ENCODE measurements at places on chromosomes 7 and 10. TPM values are rescaled to one million over a fixed set of nuclear protein-coding genes. Genes with fewer than 3 reads are reported as not detected.

Gene OR2A1
- not detected for total RNA-seq

Gene IGFBP3
- total RNA-seq, result not detected

Gene SPDYE18
- total RNA-seq, result not detected

Gene GPR26
- total RNA-seq, result not detected

Gene RP9
- total RNA-seq, result 12.0 TPM

Gene EBF3
- not detected for total RNA-seq

Gene ZNF655
- 38.6 TPM for total RNA-seq

Gene CHAT
- not detected for total RNA-seq

Gene BICC1
- total RNA-seq, result not detected

Gene SLIT1
- not detected for total RNA-seq

Gene FAM24B
- not detected for total RNA-seq

Gene TMEM229A
- total RNA-seq, result not detected

DNA sequence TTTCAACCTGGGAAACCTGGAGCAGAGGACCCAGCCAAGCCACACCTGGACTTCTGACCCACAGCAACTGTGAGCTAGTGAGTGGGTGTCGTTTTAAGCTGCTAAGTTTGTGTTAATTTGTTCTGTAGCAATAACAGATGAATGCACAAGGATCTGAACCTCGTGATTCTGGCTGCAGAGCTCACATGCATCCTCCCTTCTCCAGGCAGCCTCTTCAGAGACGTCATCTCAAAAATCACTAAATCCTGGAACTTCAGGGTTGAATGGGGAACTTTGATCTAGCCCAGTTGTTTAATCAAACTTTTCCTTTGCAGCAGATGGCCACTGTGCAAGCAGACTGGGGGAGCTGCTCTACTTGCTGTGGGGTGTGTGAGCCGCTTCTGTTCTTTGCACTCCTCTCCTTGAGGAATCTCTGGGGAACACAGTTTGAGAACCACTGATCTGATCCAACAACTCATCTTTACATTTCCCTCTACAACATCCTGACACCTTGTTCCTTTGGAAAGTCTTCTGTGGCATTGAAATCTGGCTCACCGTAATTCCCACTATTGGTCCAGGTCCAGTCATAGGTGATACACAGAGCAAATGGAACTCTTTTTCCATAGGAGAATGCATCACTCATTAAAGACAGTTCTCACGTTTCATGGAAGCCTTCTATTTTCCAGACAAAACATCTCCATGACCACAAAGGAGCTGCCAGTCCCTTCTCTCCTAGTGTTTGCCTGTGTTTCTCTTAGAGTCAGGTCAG is 90.3 kb downstream of the CHN2 start:
- DNase-seq, result no peak

- DNase-seq, result no peak
Observed at GRCh38 chr10:102316421-102316820, 71.1 kb downstream of the GBF1 start.

- peak; percentile 7 for DNase-seq
Observed at GRCh38 chr7:110889335-110889734, 201.6 kb upstream of the LRRN3 start.

GRCh38 chr10:95556994-95557767 is 4.0 kb downstream of the SORBS1 start:
- no peak for DNase-seq

DNA sequence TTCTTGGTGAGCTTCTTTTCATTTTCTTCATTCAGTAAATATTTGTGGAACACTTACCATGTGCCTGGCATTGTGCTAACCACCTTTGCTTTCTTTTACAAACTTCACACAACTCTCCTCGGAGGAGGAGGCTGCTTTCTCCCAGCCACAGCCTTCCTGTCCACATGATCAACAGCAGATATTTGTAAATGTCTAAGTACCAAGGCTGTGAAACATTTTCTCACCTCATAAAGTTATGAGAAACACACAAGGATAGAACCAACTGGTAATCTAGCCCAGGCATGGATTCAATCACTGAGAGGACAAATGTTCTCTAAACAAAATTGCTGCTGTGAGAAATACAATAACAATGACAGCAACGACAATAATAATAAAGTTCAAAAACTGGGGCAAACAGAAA is 3.9 kb downstream of the CTTNBP2 start:
- no peak for DNase-seq

- no peak for DNase-seq
Observed at GRCh38 chr7:105819559-105819958, 56.8 kb downstream of the ATXN7L1 start.

GRCh38 chr7:18420748-18421147 is 74.8 kb upstream of the HDAC9 start:
- no peak for DNase-seq

GRCh38 chr10:99809931-99810615 is 27.6 kb downstream of the ABCC2 start:
- DNase-seq, result no peak

DNA sequence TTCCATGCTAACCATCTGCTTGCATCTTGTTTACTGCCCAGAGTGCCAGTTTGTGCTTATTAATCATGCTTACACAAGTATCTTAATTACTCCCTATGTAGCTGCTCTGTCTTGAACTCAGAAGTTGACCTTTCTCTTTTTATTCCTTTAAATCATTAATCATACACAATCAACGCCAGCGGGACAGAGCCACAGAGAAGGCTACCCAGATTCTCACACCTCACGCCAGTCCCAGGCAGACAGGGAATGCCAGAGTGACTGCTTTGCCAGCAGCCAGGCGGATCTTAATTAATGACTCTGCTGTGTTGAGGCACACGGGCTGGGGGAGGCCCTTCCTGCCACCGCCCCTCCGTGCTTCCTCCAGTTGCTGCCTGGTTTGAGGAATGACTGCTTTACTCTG is 229.4 kb downstream of the LRMDA start:
- no peak for DNase-seq

GRCh38 chr7:91942312-91942711 is 1.6 kb downstream of the AKAP9 start:
- no peak for DNase-seq

- DNase-seq, result no peak
Observed at GRCh38 chr7:29765490-29765889, 40.8 kb upstream of the WIPF3 start.

DNA sequence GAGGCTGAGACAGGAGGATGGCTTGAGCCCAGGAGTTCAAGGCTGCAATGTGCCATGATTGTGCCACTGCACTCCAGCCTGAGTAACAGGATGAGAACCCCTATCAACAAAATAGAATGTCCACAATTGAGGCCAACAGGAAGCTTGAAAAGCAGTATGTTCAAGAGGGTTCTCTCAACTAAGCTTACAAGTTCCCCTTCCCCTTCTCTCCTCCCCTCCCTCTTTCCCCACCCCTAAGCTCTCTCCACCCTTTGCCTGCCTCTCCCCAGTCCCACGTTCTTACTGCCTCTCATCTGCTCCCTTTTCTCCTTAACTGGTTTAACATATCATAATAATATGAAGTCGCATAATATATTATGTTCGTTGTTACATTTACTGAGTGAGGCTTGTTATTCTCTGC is 35.4 kb downstream of the KIAA1549 start:
- no peak for DNase-seq

GRCh38 chr7:92699560-92699959 is 109.4 kb upstream of the FAM133B start:
- no peak for DNase-seq

- peak; percentile 69 for DNase-seq
Observed at GRCh38 chr10:3172081-3172445, 519 bp downstream of the PITRM1 start.

- peak; percentile 52 for DNase-seq
Observed at GRCh38 chr7:116211913-116212596, 1.7 kb downstream of the TES start.

DNA sequence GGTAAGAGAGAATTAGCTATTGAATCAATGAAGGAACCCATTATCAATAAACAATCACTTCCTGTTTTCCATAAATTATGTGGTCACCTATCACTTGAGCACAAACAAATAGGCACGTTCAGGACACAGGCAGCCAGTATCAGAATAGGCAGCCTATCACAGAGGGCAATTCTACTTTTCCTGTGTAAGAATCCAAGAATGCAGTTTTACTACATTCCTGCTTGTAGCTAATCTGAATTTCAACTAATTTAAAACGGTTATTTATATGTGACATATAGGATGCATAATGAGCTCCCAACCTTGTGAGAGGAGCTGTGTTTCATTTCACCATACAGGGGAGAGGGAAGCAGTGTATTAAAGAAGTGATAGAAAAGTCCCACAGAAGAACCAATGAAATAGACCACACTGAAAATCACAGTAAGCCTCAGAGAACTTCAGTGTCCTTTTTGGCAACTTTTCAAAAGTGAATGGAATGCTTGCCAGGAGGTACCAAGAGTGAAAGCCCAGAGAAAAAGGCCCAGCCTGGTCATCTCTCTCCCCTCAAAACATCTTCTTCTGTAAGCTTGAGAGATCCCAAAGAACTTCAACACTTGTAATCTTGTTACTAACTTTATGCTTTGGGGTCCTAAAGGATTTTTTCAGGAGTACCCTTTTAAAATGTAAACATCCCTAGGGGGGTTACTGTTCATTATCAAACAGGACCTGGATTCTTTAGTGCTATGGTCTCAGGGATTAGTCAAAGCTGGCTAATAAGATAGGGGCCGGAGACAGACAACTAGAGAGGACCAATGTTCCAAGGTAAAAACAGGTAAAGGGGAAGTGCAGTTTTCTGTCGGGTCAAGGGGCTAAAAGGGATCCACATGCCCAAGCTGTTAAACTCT is 1.3 kb downstream of the IMMP2L start:
- DNase-seq, result peak; percentile 61

- no peak for DNase-seq
Observed at GRCh38 chr7:80286611-80287010, 152.0 kb downstream of the GNAI1 start.

- peak; percentile 25 for DNase-seq
Observed at GRCh38 chr10:23516530-23516929, 77.7 kb downstream of the OTUD1 start.

- DNase-seq, result no peak
Observed at GRCh38 chr10:32060347-32060746, 4.1 kb upstream of the KIF5B start.

DNA sequence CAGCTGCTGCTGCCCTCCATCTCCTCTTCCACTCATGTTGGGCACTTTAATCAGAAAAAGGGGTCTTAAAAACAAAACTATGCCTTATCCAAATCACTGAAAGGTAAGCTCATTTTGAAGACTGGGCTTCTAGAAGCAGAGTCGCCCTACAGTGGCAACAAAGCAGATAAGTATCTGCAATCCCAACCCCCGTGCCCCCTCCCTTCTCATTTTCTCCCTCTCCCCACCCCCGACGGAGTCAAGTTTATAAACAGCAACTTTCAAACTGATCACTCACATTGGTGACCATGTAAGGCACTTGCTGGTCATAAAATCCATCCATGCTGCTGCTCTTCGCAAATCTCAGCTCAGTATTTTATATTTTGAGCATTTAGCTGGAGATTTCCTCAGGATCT is 738 bp downstream of the ETV1 start:
- DNase-seq, result peak; percentile 52

- DNase-seq, result no peak
Observed at GRCh38 chr7:68440866-68441265, 1157.4 kb upstream of the AUTS2 start.

DNA sequence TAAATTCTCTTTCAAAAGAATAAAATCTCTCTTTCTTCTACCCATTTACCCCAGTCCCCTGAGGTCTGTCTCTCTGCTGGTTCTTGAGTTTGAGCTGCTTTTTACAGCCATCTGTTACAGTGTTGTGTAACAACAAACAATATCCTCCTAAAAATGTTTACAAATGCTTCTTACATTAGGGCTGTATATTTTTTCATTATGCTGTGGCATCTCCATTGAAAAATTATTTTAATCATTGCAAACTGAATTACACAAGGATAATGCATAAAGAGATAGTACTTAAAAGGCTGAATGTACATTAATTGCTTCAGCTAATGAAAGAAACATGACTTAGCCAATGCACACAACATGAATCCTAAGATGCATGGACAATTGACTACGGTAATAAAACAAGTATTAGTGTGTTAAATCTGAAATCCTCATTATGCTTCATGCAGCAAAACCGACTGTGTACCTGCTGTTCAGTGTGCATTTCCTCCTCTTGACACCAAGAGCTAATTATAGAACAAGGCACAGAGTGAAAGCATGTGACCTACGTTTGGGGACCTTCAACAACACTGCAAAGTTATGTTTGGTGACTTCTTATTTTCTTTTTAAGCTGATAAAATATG is 181.7 kb upstream of the RHOBTB1 start:
- DNase-seq, result no peak

DNA sequence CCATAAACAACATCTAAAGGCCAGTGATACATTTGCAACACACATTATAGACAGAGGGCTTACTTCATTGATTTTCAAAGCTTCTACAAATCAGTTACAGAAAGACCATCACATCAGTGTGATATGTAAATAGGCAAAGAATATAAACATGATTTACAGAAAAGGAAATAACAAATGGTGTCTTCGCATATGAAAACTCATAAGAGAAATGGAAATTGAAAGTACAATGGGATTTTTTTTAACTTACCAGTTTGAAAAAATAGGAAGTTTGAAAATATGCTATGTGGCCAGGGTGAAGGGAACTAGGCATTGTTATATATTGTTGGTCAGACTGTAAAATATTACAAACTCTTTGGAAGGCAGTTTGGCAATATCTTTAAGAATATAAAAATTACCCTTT is 27.3 kb downstream of the SEC23IP start:
- DNase-seq, result no peak

DNA sequence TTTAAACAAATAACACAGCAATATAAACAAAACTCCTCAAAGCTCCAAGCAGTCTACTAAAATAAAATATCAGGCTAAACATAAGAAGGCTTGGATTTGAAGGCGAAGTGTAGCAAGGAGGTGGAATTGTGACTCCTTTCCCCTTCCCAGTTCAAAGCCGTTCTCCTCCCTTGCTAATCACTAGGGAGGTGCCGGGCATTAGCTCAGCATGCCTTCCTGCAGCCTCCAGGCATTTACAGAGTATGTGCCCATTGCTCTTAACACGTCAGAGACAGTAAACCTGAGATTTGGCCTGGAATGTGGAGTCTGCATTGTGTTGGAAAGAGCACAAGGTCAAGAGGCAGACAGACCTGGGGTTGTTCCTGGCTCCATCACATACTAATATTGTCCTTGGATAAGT is 15.6 kb downstream of the CNNM1 start:
- DNase-seq, result no peak

GRCh38 chr7:10804770-10805169 is 168.9 kb upstream of the PHF14 start:
- DNase-seq, result no peak
